Stimulated activated CD4-positive, alpha-beta T cell treated with anti-CD3 and anti-CD28 coated beads, Interleukin-1b, Interleukin-23, amount 100 ng/mL, for 4 hours (primary cell): ENCODE measurements at places on chromosomes 13 and 19.

DNA sequence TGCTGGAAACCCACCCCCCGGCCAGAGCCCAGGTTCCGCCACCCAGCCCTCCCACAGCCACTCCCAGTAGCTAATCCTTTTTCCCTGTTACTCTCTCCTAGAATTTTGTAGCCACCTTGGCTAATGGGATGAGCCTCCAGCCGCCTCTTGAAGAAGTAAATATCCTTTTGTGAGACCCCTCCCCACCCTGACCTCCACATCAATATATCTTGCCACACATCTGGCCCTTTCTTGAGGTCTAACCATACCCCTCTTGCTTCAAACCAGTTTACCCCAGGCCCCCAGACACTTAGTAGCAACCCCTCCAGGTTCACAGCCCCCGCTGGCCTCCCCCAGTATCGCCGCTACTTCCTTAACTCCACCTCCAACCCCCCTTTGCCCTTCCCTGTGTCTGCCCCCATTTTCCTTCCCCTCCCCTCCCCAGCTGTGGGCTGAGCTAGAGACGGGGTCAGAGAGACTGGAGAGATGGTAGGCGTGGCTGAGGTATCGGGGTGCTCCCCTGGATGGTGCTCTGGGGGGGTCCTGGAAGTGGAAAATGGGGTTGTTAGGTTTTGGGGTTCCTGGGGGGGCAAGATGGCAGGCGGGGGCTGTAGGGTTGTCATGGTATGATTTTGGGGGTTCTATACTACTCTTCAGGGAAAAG lies 2.8 kb downstream of the PRMT1 start:
- no peak for DNase-seq

- no peak for DNase-seq
Measured at GRCh38 chr13:114143806-114144605, 11.6 kb upstream of the RASA3 start.

DNA sequence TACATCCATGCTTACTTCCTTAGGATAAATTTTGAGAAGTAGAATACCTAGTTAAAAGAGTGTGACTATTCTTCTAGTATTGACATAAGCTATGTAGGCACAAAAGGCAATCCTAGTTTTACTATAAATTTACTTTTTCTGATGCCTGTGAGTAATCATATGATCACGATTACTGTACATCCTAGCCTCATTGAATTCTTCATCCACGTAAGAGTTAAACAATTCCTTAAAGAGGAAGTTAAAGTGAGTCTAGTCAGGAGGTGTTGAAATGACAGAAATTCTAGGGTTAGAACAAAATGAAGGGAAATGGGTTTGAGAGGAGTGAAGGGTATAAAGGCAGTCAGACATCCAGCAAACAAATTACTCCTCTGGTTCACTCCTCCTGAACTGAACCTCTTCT lies at the start of gene ACOD1:
TSS of gene ACOD1 (plus strand) at position 363 of the 400 bp plus-strand sequence. CDS start 48 bp downstream, outside the sequence.
- DNase-seq, result no peak

GRCh38 chr13:21817878-21818277 lies 147.0 kb downstream of the FGF9 start:
- no peak for DNase-seq
